ENCODE measurements at places on chromosomes 12 and 14.

DNA sequence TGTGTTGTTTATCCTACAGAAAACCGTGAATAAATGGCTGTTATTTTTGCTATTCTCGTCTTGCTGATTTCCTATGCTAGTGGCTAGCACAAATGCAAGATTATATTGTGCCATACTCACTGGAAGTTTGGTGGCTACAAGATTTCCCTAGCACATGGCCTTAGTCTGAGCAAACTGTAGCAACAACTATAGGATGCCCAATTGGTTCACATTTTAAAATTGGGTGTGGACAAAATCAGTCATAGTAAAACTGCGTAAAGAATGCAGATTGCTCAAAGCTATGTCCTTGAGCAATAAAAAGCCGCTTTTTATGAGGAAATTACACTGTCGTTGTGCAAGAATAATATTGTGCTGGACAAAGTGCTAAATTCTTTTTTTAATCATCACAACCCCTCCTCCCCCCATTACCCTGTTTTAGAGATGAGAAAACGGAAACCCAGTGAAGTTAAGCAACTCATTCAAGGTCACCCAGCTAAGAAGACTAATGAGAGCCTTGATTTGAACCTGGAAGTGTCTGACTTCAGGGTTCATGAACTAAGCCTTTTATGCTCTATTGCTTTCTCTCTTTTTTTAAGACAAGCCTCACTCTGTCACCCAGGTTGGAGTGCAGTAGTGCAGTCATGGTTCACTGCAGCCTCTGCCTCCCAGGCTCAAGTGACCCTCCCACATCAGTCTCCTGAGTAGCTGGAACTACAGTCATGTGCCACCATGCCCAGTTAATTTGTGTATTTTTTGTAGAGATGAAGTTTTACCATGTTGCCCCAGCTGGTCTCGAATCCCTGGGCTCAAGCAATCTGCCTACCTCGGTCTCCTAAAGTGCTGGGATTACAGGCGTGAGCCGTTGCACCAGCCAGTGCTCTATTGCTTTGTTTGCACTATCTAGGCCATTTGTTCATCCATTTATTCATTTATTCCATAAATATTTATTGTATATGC lies 73.6 kb downstream of the SRGAP1 start:
- DNase-seq = no peak

- no peak for DNase-seq
Observed at GRCh38 chr14:80584744-80585505, 356.6 kb downstream of the CEP128 start.

- peak; percentile 68 for DNase-seq
Observed at GRCh38 chr14:102551995-102552705, 40.3 kb upstream of the RCOR1 start.

DNA sequence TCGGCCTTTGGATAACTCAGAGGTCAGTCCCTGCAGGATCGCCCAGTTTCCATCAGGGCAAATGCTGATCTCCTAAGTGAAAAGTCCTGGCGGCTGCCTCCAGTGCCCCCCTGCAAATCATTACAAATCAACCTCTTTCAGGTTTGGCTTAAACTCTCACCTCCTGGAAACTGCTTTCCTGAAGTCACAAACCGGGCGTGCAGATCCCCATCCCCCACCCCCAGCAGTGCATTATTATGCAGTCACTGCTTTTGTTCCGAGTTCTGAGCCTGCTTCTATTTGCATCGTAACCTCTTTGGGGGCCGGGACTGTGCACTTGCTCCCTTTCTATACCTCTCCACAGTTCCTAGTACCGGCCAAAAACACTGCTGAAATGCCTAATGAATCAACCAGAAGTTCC lies at the start of gene USP44:
Gene USP44 (minus strand): TSS at position 172 of the 400 bp plus-strand sequence. CDS start 17,220 bp downstream, outside the sequence.
- no peak for DNase-seq

GRCh38 chr12:105555556-105556295 lies 225.2 kb downstream of the C12orf75 start:
- DNase-seq = no peak

GRCh38 chr12:68287106-68287505 lies 33.7 kb upstream of the IL22 start:
- no peak for DNase-seq

GRCh38 chr12:94180558-94181296 lies 32.4 kb downstream of the PLXNC1 start:
- no peak for DNase-seq

GRCh38 chr12:3747976-3748619 lies 4.8 kb downstream of the CRACR2A start:
- DNase-seq = no peak

GRCh38 chr12:120720234-120720986 lies 5.2 kb upstream of the ACADS start:
- DNase-seq = no peak

- DNase-seq = no peak
Observed at GRCh38 chr14:50762931-50763300, 68.0 kb downstream of the NIN start.

GRCh38 chr12:53500142-53500775 lies 824 bp upstream of the TARBP2 start:
- DNase-seq = no peak

GRCh38 chr12:10851243-10851858 lies 2.1 kb upstream of the PRR4 start:
- no peak for DNase-seq

DNA sequence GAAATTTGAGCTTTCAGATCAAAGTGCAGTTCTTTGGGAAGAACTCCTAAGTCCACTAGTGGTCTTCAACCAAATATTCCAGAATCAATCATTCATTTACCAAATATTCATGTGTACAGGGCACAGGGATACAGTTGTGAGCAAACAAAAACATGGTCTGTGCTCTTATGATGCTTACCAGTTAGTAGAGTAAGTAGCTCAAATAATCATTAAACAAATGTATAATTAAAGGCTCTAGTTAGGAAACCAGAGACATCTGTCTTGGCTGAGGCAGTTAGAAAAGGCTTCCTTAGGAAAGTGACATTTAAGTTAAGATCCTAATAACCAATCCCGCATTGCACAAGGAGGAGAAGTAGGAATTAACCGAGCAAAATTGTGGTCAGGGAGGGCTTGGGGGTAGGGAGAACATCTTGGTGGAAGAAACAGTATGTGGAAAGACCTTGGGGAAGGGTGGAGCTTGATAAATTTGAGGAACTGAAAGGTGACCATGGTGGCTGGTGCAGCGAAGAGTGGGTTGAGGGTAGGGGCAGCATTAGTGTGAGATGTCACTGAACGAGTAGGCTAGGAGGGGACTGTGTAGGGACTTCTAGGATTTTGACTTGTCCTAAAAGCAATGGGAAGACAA lies 40.0 kb downstream of the PEBP1 start:
- DNase-seq = no peak

DNA sequence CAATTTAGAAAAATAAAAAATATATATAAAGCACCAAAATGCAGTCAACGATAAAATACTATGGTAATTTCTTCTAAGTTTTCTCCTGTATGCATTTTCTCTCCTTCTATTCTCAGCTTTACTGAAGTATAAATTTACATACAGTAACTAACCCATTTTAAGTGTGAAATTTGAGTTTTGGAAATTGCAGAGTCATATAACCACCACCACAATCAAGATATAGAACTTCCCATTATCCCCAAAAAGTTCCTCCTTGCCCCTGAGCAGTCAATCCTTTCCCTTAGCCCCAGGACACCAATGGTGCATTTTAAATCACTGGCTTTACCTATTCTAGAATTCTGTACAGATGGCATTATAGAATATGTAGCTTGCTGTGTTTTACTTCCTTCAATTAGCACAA lies 31.0 kb upstream of the BBS10 start:
- no peak for DNase-seq

- no peak for DNase-seq
Observed at GRCh38 chr12:65055859-65056258, 65.2 kb downstream of the WIF1 start.

All from right hindlimb (tissue), 1 donor.